ENCODE measurements at places on chromosomes 2 and 18. TPM values are rescaled to one million over a fixed set of nuclear protein-coding genes. Genes with fewer than 3 reads are reported as not detected.

OXER1 gene
- not detected for total RNA-seq

RBM44 gene
- 0.10 TPM for total RNA-seq

GLI2 gene
- 39.3 TPM for total RNA-seq

BCL11A gene
- 3.0 TPM for total RNA-seq

PRKCE gene
- total RNA-seq, result 10.5 TPM

GRCh38 chr2:8432706-8433336 lies 249.0 kb upstream of the ID2 start:
- DNase-seq, result no peak
- peaks cover 1% of the 10 kb centered on the region for H3K27me3 ChIP-seq
- H3K4me1 ChIP-seq, result peaks cover 6% of the 10 kb centered on the region
- no peaks in the 10 kb centered on the region for H3K36me3 ChIP-seq
- H3K4me3 ChIP-seq, result peak overlapping the region; percentile 49
- H3K27ac ChIP-seq, result no peak overlapping the region

GRCh38 chr2:143255899-143256298 lies 126.7 kb downstream of the ARHGAP15 start:
- peaks cover 2% of the 10 kb centered on the region for H3K27me3 ChIP-seq
- H3K27ac ChIP-seq, result no peak overlapping the region
- no peak for DNase-seq
